ENCODE measurements at places on chromosomes 13 and 19.
A peak's percentile ranks its signal among the peaks of the same experiment; 100 is the strongest.

- no peak for DNase-seq
Measured at GRCh38 chr19:46350029-46350757, 3.3 kb downstream of the PPP5C start.

- no peak for DNase-seq
Measured at GRCh38 chr13:27007166-27007565, 164.4 kb downstream of the USP12 start.

GRCh38 chr13:39777527-39778061, 122.1 kb downstream of the COG6 start:
- peak; percentile 96 for DNase-seq

GRCh38 chr19:10352764-10353671, 13.6 kb upstream of the ICAM3 start:
- no peak for DNase-seq

DNA sequence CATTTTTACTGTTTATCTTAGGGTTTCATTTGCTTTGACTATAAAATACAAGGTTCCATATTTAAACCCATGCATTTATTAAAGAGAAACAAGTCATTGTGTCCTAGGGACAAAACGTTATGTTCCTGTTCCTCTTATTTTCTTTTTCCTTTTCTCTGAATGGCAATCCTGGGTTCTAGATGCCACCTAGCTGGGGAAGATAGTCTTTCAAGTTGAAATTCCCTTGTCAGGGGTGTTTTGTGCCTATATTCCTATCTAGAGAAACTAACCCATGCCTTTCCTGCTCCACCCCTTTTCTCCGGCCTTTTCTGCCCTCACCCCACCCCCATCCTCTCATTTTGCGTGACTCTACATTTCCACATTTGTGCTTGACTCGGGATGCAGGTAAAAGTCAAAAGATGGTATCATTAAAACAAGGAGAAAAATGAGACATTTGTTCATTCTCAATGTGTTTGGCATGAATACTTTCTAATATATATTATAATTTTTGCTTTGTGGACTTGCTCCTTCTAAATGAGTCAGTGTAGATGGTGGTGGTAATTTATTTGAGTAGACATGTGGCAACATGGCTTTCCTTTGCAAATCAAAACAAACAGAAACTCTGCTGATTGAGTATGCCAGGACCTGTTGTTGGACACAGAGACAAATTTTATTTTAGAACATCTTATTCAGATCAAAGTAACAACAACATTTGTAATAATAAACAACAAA, 26.8 kb upstream of the STARD13 start:
- peak; percentile 26 for DNase-seq

- DNase-seq, result no peak
Measured at GRCh38 chr13:70027551-70027950, 80.1 kb upstream of the ATXN8OS start.

- DNase-seq, result no peak
Measured at GRCh38 chr19:40081411-40081810, 9.3 kb downstream of the ZNF780A start.

- DNase-seq, result no peak
Measured at GRCh38 chr13:52016296-52016695, 4.1 kb downstream of the ALG11 start.

GRCh38 chr13:98239162-98240076, 62.4 kb upstream of the RNF113B start:
- no peak for DNase-seq

DNA sequence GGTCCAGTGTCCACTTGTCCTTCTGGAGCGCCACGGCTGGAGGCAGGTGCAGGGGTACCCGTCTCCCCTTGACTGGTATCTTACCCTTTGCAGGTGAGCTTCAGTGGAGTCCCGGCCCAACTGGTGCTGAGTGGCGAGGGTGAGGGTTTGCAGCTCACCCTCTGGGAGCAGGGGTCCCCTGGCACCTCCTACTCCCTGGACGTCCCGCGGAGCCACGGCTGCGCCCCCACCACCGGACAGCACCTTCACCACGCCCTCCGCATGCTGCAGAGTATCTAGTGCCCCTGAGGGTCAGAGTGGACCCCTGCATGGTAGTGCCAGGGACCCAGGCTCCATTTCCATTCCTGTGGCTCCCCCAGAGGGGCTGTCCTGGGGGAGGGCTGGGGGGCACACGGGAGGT, 11.1 kb downstream of the PLK5 start:
- no peak for DNase-seq

DNA sequence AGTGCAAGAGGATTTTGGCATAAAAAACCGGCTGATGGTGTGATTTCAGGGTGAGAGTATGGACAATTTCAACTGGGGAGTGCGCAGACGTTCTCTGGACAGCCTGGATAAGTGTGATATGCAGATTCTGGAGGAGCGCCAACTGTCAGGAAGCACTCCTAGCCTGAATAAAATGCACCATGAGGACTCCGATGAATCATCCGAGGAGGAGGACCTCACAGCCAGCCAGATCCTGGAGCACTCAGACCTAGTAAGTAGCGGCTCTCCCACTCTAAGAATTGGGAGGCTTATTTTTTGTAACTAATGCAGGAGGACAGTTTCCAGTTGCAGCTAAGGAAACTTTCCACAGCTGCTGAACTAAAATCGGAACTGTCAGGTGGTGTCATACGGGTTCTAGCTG, 53.6 kb downstream of the ZAR1L start:
- peak; percentile 77 for DNase-seq

- peak; percentile 71 for DNase-seq
Measured at GRCh38 chr19:17235300-17235970, 9.4 kb downstream of the OCEL1 start.

DNA sequence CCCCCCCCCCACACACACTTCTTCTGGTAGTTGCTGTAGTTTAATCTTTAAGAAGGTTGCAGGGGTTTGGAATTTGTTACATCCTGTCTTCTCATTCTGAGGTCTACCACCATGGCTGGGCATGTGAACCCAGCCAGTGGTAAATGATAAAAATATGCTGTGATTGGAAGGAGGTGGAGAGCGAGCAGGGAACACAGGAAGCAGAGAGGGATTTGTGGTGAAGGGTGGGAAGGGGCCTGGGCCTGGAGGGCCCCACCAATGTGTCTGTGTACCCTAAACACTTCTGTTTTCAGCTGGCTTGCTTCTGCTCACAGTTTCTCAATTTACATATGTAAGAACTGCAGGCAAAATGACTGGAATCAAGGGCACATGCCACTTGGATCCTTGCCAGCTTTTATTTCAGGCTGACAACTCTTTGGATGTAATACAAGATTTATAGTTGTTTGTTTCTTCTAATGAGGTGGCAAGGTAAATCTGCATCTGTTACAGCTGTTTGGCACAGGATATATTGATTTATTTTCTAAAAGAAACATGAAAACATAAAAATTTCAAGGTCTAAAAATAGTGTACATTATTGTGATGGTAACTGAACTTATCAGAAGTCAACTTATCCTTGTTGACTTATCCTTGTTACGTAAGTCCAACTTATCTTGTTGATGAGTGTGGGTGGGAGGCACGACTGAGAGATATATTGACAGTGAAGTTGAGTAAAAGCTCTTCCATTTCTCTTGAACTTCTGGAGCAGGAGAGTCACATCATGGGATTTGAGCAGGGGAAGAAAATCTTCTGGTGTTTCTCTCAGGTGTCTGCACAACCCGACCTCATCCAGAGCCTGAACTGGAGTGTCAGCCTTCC, 313.2 kb downstream of the SHISA2 start:
- DNase-seq, result peak; percentile 83

- DNase-seq, result no peak
Measured at GRCh38 chr19:32469795-32470194, 64.2 kb downstream of the DPY19L3 start.

DNA sequence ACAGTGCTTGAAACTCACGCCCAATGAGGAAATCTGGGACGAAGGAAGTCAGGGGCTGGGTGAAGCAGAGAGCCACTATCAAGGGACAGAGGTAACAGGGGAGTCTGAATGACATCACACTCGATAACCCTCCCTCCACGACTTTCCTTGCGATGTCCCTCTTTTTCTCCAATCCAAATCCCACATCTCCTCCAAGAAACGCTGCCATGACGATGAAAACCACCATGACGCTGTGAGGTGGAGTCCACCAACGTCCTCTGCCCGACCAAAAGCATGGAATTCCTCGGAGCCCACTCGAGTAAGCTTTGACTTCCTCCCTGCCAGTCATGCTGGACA, 967 bp downstream of the REXO1 start:
- DNase-seq, result no peak

DNA sequence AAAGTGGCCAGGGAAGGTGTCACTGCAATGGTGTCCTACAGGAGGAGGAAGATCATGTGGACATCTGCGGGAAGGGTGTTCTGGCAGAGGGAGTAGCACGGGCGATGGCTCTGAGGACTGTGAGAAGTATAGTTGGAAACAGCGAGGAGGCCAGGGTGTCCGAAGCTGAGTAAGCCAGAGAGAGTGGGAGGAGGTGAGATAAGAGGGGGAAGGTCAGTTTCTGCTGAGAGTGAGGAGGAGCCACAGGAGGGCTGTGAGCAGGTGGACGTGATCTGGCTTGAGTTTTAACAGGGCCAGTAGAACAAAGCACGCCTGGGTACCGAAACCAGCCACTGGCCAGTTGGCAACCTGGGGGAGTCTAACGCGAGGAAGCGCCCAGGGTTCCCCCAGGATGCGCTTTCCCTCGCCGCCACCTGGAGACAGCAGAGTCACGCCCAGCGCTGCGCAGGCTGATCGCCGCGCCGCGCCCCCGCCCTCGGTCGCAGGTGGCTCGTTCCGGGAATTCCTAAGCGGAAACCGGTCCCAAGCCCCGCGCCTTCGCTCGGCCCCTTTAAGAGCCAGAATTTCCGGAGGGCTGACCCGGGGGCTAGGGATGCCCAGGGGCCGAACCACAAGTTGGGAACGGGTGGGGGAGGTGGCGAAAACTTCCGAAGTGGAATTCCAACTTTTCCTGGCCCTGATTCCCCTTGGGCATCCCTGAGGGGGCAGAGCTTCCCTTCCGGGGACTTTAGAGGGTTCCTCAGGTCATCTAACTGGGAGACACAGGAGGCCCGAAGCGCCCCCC, 1.1 kb upstream of the LSR start:
- no peak for DNase-seq

GRCh38 chr13:95201814-95202651, 99.2 kb downstream of the ABCC4 start:
- DNase-seq, result no peak

DNA sequence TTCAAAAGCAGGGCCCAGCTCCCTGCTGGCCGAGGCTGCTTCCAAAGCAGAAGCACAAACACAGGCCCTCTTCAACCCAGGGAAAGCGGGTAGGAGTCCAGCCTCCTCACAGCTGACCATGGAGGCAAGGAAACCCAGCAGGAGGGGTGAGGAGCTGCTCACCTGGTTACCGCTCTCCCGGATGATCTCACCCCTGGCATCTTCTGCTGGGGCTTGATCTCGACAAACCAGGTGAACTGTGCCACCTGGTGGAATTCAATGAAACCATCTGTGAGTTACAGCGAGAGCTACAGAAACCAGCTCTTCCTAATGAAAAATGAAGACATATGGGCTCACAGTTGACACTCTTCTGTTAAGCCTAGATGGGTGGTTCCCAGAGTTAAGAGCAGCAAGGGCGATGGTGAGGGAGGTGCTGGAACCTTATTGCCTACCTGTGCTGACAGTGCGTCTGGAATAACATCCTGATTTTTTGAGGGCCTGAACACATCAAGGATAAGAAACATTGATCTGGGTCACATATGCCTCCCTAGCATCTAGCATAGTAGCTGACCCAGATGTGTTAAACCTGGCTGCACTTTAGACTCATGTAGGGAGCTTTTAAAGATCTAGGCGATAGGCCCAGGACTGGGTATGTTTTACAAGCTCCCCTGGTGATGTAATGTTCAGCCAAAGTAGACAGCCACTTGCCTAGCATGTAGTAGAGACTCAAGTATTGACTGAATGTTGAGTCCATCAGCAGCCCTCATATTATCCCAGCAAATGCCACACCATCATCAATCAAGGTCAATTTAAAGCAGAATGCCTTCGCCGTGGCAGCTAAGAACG, 6.1 kb downstream of the DHRS12 start:
- peak; percentile 68 for DNase-seq

DNA sequence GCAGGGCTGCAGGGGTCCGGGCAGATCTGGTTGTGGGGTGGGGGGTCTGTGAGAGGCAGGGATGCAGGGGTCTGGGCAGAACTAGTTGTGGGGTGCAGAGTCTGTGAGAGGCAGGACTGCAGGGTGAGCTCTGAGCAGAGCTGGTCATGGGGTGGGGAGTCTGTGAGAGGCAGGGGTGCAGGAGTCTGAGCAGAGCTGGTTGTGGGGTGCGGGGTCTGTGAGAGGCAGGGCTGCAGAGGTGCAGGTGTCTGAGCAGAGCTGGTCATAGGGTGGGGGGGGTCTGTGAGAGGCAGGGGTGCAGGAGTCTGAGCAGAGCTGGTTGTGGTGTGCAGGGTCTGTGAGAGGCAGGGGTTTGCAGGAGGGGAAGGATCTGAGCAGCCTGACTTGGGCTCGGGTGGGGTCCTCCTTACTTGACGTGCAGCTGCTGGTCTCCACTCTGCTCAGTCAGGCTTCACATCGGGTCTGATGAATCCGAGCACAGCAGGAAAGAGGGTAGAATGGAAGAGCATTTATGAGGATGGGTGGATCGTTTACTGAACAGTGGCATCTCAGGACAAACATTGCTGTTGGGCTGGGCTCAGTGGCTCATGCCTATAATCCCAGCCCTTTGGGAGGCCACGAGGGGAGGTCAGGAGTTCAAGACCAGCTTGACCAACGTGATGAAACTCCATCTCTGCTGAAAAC, 31.2 kb downstream of the IGFL2 start:
- DNase-seq, result no peak

DNA sequence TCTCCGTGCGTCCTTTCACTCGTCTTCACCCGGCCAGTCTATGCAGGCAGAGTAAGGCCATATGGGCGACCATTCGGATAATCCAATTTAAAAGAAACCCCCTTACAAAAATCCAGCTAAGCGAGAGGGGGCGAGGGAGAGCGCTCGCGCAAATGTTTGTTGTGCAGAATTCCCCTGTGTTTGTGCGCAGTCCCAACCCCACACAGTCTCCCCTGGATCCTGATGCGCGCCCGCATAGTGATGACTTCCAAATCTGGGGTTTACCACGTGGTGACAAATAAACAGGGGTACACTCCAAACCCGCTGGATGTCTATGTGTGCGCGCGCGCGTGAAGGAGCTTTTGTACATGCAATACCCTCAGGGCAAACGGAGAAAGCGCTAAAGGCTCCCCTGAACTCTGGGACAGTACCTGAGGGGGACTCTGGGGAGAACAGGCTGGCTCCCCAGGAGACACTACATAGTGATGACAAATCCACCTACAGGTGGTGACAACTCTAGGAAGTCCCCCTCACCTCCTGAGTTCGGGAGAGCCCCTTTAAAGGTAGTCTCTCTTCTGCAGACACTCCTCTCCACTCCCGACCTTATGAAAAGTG, 8.5 kb downstream of the SOX21 start:
- no peak for DNase-seq

GRCh38 chr19:40948580-40949299, 42.3 kb upstream of the CYP2B6 start:
- no peak for DNase-seq

DNA sequence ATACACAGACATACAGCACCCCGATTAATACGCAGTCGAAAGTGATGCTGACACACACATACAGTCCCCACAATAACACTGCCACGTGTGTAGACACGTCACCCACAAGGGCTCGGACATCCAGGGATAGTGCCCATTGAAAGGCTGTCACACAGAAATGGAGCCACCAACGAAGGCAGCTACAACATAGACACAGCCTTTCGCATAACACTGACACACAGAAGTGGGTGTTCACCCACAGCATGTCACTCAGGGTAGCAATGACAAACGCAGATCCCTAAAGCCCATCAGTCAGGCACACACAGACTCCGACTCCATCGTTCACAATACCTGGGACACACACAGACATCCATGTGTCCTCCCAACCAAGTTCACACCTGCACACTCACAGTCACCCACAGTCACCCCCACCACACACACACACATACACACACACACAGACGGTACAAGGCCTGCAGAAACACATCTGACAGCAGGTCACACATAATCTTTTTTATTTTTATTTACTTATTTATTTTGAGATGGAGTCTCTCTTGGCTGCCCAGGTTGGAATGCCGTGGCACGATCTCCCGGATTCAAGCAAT, 10.4 kb upstream of the NANOS3 start:
- DNase-seq, result no peak

Measured in M059J (cell line).